ENCODE measurements at places on chromosomes 5 and 9.

- no peak for DNase-seq
Measured at GRCh38 chr5:160033546-160034252, 24.8 kb downstream of the TTC1 start.

- no peak for DNase-seq
Measured at GRCh38 chr5:137072361-137073115, 426.6 kb downstream of the SPOCK1 start.

DNA sequence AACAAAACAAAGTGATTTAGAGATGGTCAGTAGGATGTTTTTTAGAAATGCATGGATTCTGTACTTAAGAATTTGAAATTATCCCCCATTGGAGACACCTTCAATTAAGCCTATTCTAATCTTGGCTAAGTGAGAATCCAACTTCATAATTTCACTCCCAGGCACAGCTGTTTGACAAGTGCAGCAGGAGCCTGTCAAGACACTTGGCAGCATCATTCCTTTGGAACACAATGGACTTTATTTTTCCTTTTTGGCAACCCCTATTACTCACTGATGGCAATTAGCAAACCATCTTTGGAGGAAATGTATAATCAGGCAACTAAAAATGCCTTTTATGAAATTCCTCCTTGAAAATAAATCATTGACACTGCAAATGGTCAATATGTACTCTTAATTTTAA is 194.7 kb downstream of the GLIS3 start:
- DNase-seq, result no peak

DNA sequence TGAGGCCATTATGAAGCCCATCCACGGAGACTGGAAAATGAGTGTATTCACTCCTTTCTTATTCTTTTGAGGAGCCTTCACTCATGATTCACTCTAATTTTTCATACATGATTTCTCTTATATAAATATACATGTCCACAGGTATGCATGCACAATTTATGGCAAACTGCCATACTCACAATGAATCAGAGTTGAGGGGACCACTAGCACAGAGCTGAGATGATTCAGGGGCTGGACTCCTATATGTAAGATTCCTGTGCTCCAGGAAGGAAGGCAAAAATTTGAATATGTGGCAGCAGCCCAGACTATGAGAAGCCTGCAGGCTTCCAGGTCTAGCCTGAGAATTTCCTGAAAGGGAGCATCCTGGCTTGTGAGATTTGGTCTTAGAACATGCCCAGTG is 484.6 kb downstream of the PRELID2 start:
- no peak for DNase-seq

- DNase-seq, result no peak
Measured at GRCh38 chr9:79129865-79130480, 441.8 kb upstream of the TLE4 start.

- DNase-seq, result no peak
Measured at GRCh38 chr9:81979196-81979595, 9.4 kb upstream of the SPATA31D1 start.

DNA sequence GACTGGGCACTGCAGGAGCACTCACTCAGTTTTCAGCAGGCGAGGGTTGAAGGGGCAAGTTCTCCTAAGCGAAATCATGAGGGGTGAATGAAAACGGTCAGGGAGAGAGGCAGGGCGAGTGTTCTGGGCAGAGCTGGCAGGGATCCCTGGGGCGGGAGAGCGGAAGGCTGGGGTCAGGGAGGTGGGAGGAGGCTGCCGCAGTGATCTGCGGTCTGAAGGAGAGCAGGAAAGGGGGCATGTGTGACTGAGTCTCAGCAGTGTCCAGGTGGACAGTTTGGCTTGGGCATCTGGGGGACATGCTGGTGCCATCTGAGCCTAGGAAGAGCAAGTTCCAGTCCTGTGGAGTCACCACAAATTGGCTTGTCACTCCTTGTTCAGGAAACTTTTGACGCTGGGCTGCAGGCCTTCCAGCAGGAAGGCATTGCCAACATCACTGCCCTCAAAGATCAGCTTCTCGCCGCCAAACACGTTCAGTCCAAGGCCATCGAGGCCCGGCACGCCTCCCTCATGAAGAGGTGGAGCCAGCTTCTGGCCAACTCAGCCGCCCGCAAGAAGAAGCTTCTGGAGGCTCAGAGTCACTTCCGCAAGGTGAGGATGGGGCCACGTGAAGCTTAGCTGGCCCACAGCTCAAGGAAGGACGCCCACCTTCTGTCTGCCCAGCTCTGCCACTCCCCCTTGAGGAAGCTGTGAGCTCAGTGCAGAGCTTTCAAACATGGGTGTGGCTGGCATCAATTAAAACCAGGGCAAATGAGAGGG is 31.1 kb downstream of the DYNC2I2 start:
- no peak for DNase-seq

GRCh38 chr5:163248333-163248732 is 189.1 kb upstream of the CCNG1 start:
- no peak for DNase-seq

GRCh38 chr5:107771926-107772325 is 101.2 kb upstream of the EFNA5 start:
- no peak for DNase-seq

- DNase-seq, result no peak
Measured at GRCh38 chr9:35051069-35051967, 21.1 kb downstream of the VCP start.

DNA sequence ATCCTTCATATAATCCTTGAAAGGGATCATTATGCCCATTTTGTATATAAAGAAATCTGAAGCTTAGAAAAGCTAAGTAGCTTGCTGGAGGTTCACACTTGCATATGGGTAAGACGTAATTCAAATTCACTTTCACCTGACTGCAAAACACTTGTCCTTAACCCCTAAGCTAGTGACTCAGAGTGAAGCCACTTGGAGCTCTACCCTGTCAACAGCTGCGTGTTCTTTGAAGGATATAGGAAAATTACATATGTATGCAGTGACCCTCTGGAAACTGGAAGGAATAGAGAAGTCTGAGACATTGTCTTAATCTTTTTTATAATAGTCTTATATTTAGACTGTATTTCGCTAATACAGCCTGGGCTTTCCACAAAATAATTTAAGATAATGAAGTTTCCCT is 80.0 kb upstream of the STK32A start:
- DNase-seq, result no peak

GRCh38 chr5:16492398-16493140 is 27.0 kb upstream of the ZNF622 start:
- DNase-seq, result no peak

- no peak for DNase-seq
Measured at GRCh38 chr9:108919517-108919916, 14.4 kb downstream of the ELP1 start.

DNA sequence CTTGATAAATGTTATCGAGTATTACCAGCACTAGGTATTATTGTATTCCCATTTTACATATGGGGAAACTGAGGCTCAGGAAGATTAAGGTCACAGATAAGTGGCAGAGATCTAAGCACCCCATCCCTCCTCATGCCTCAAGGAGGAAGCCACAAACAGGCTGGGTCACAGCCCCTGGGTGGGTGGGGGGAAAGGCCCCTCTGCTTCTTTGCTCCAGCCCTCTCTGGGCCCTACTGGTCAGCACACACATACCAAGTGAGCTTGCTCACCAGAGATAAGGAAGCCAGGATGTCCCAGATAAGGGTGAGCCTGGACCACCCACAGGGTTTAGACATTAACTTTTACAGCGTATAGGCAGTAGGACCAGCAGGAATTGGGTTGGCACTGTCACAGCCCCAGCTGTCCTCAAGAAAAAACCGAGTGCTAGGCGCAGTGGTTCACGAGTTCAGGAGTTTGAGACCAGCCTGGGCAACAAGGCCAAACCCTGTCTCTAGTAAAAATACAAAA is 45.3 kb downstream of the STK10 start:
- DNase-seq, result no peak

GRCh38 chr5:85651731-85652130 is 966.0 kb upstream of the COX7C start:
- DNase-seq, result no peak

- no peak for DNase-seq
Measured at GRCh38 chr5:133599600-133599999, 12.7 kb downstream of the FSTL4 start.

DNA sequence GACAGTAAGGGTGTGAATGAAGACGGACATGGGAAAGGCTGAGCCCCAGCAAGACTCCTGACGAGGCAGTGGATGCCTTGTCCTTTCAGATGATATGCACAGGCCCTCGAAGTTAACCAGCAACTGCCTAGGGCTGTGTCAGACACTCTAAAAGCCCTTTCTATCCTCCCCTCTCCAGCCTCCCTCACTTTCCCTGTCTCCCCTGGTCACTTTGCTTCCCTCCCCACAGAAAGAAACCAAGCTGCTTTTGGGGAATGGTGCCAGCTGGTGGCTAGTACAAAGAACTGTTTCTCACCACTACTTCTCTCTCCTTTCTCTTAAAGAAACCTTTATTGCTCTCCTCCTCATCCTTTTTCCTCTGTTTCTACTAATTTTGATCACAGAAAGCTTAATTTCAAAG is 21.4 kb downstream of the LHFPL2 start:
- no peak for DNase-seq

DNA sequence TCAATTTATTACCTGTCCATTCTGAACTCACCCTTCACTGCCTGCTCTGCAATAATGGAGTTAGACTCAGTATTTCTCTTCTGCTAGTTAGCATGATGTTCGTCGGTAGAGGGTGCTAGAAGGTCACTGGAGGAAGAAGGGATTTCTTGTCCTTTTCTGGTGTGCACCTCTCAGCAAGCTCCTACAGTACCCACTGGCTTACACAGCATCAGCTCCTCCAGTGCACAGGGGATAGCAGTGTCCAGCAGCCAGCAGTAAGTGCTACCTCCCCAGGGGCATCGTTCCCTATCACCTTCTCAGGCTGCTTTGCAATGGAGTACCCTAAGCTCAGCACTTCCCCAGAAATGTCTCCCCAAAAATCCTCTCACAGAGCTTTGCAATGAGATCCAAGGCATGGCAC is 45.9 kb upstream of the APC start:
- no peak for DNase-seq
